ENCODE measurements at places on chromosomes 12 and 14. TPM values are rescaled to one million over a fixed set of nuclear protein-coding genes. Genes with fewer than 3 reads are reported as not detected.

The ANO4 gene
- not detected for polyA plus RNA-seq

- DNase-seq = no peak
Observed at GRCh38 chr14:101480747-101481530, 80.4 kb upstream of the DIO3 start.

GRCh38 chr14:64992328-64992885 is 5.7 kb downstream of the FNTB start:
- DNase-seq = no peak

DNA sequence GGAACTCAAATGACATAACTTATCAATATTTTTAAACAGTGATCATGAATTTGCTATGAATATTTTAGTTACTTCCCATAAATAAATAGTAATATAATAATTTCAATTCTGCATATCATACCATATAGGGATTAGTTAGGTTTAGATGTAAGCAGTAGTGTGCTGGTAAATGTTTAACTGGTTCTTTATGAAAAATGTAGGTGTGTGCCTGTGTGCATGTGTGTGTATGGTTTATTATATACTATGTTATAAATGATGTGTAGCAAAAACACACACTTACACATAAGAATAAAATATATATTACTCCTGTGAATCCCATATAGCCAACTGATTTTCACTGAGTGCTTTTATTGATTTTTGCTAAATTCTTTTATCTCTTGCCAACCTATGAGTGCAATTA is 14.0 kb upstream of the BHLHE41 start:
- DNase-seq = no peak

DNA sequence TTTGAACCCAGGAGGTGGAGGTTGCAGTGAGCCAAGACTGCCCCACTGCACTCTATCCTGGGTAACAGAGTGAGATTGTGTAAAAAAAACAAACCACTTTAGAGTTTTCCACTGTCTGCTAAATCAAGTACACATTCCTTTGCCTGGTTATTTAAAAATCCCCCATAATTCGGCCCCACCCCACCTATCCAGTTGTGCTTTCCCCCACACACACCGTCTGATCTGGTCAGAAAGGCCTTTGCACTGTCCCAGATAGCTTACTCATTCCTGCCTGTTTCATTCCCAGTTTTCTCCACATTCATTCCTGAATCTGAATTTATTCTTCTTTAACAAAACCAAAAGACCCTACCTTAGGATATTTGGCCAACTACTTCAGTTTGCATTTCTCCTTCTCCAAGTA is 29.5 kb downstream of the NINJ2 start:
- no peak for DNase-seq

- DNase-seq = no peak
Observed at GRCh38 chr12:31506515-31507306, 84.2 kb downstream of the DENND5B start.

DNA sequence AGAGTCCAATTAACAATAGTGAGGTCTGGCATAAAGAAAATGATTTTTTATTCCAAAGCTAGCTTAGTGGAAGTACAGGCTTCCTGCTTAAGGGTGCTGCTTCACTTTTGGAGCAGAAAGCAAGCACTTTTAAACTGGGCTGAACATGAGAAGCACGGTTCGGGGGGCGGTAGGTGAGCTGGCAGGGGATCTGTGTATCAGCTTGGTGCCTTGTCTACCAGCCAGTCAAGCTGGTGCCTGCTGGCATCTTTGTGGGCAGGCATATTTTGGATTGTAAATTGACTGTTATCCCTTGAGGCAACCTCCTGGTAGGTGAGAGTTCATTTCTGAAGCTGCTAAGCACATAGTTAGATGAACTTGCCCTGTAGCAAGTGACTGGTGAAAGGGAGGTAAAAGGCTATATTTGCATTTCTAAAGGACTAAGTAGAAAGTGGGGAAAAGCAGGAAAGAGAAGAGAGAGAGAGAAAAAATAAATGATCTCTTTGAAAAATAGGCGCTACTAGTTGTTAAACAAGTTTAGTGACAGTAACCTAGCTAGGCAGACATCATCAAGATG is 121.1 kb upstream of the SYT10 start:
- DNase-seq = no peak

GRCh38 chr14:33788161-33788560 is 162.7 kb downstream of the EGLN3 start:
- DNase-seq = no peak

DNA sequence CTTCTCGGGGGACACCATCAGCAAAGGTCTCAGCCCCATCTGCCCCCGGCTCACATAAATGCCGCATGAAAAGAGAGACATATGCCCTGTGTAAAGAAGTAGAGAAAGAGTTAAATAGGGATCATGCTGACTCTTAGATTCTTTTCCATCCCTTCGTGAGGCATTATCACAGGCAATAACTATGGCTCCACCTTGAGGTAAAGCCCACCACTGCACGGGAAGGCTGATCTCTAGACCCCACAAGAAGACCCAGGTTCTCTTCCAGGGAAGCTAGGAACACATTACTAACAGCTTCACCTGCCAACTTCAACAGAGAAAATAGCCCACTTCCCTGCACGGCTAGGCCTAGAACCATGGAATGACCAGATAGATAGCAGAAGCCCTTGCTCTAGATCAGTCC is 14.1 kb upstream of the NOP2 start:
- no peak for DNase-seq

- no peak for DNase-seq
Observed at GRCh38 chr12:22335794-22336166, 1.3 kb upstream of the ST8SIA1 start.
